ENCODE measurements at places on chromosomes 12 and 14.

DNA sequence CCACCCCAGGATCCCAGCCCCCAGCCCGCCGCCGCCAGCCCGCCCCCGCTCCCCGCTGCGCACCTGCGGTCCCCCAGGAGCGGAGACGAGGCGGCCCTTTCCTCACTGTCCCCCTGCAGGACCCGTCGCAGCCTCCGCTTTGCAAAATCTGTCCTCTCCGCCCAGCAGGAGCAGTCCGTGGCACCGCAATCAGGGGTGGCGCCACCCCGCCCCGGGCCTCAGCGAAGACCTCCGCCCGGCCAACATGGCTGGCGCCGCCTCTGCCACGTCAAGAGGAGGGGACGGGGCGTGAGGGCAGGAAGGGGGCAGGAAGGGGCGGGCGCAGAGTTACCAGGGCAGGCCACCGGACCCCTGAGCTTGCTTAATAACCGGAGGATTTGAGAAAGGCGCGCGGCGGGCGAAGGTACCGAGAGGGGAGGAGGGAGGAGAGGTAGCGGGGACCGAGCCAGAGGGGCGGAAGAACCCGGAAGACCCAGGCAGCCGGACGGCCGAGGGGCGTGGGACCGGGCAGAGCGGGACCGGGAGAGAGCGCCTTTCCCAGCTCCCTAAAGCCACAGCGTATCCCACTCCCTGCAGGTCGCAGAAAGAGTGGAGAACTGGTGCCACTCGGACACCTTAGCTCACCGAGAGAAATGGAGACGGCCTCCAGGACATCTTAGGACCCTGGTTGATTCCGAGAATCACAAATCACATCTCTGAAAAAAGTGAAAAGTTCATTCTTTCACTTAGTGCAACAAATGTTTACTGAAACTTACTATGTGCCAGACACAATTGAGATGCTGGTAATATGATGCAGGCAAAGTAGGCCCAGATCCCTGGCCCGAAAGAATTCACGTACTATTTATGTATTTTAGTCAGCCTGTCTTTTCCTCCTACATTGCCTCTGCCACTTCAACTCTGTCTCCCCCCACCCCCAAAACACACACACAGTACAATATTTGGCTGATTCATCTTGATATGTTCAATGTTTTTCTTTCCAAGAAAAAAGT is at the start of gene SEC23A:
Gene SEC23A (minus strand): TSS at position 267 of the 989 bp plus-strand sequence. CDS start 7,117 bp downstream, outside the sequence.
- DNase-seq: peak; percentile 86

- no peak for DNase-seq
Observed at GRCh38 chr12:4439736-4440135, 5.9 kb downstream of the FGF6 start.

GRCh38 chr14:58216544-58216943 is 16.6 kb downstream of the ACTR10 start:
- DNase-seq: no peak

- no peak for DNase-seq
Observed at GRCh38 chr12:3755898-3756297, 3.0 kb upstream of the CRACR2A start.

DNA sequence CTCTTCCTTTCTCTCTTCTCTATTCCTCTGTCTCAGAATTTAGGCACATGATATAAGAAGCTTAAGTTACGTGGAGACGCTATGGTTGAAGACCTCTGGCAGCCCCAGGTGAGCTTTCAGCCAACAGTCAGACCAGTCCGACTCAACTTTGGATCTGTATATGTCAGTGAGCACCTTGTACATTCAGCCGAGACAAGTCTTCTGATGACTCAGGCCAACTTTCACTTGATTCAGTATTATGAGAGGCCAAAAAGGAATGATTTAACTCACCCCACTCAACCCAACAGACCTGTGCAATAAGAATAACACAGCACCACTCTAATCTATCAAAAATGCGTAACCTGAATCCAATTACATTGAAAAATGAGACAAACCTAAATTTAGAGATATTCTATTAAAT is 47.5 kb upstream of the FOXG1 start:
- no peak for DNase-seq

DNA sequence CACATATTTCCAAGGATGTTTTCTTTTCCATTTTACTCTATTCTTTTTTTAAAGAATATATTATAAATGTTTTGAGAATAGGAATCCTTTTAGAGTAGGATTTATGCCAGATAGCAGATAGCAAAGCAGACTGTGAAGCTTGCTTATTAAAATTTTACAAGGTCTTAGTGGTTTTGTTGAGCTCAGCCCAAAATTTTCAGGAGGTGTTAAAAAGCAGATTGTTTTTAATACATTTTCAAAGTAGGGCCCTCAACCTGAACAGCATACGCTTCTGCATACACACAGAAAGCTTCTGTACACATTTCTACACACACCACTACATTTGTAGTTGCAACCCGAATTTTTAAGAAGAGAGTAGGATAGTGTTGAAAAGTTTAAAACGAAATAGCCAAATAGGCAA is 151.0 kb downstream of the EPS8 start:
- no peak for DNase-seq

GRCh38 chr12:91219511-91219910 is 36.9 kb upstream of the DCN start:
- no peak for DNase-seq

- DNase-seq: no peak
Observed at GRCh38 chr12:95545303-95545702, 6.0 kb downstream of the USP44 start.

DNA sequence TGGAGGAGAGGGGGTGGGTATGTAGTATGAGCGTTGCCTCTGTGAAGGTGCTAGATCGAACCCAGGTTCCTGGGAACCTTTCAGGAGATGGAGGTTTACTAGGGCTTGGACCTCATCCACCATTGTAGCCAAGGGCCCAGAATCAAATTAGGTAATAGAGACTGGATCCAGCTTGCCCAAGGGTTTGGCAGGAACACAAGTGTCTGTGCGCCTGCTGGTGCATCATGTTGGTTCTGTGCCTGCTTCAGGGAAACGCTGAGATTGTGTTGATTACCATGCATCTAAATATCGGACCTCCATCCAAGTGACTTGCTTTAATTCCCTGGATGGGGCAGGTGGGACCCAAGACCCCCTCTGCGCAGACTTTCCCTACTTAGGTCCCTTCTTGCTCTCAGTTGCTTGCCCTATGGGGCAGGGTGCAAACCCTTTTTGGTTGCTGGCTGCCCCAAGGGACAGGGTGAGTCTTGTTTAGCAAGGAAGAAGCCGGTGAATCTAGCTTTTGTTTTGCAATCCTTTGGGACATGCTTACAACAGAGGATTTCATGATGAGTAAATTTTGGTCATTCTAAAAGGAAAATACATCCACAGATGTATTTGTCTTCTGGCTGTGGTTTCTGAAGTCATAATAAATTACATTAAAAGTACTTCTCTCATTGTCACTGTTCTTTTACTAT is 189.8 kb upstream of the PRICKLE1 start:
- no peak for DNase-seq

DNA sequence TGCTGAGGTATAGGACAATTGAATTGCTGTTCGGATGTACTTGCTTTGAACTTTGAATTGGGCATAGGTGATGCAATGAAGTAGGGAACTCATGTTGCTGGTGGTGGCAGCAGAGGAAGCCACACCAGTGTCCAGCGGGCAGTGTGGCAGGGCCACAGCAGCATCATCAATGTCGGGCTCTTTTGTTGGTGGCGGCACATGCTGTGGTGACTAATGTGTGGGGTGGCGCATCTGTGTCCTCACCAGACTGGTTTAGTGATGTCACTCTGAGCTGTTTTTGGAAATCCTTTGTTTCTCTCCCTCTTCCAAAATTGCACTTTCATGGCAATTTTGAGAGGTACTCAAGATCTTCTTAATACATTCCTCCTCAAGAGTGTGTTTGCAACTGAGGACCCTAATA is 187.6 kb downstream of the ETNK1 start:
- no peak for DNase-seq

DNA sequence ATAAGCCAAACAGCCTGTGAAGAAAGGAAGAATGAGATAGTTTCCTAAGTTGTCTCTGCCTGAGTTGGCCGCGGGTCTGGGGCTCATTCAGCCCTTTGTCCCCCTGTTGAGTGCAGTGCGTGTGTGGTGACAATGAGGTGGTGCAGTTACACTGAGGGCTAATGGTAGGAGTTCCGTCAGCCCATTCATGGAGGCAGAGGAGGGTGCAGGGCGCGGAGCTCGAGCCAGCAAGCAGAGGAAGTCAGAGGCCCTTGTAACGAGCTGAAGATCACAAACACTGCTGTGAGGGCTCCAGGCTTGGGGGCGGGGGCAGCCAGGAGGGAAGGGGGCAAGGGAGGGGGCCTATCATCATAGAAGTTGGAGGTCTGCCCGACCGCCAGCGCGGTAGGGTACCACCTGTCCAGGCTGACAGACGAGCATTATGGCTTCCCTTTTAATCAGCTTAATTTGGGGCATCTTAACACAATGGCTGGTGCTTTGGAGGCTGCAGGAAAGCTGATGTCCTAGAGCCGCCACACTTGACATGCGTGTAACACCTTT is 20.5 kb downstream of the CCND2 start:
- DNase-seq: peak; percentile 15

DNA sequence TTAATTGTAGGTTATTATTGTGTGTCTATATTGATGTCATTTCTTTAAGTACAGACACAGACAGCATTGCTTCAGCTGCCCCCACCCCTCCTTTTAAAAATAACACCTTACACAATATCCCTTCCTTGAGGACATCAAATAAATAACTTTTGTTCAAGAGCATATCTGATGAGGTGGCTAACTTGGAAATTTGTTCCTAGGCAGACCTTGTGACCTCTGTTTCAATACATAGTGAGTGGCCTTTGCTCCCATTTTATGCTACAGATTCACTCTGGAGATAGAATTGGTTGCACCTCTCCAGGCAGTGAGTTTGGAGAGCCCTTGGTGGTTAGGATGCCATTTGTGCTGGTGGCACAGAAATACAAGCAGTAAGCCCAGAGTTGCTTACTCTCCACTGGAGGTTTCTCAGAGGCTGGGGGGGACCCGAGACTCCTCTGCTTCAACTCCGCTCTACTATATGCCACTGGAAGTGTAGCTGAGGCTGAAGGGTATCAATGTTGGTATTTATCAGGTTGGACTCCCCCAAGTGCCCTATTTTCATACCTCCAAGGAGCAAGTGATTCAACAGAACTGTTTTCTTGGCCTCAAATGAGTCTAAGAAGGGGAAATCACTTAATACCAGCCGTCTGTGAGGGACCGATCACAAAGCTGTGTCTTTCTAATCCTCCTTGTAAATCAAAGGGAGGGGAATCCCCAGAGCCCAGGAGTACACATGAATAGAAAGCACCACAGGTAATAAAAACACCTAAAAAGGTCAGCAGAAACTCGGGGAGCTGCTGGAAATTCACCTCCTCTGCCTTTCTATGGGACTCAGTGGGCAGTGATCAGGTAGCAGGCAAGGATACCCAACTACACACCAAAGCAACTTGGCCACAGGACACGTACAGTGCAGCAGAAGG is 463.1 kb downstream of the RAD51B start:
- peak; percentile 43 for DNase-seq

GRCh38 chr12:131112700-131113290 is 159.1 kb downstream of the ADGRD1 start:
- no peak for DNase-seq

DNA sequence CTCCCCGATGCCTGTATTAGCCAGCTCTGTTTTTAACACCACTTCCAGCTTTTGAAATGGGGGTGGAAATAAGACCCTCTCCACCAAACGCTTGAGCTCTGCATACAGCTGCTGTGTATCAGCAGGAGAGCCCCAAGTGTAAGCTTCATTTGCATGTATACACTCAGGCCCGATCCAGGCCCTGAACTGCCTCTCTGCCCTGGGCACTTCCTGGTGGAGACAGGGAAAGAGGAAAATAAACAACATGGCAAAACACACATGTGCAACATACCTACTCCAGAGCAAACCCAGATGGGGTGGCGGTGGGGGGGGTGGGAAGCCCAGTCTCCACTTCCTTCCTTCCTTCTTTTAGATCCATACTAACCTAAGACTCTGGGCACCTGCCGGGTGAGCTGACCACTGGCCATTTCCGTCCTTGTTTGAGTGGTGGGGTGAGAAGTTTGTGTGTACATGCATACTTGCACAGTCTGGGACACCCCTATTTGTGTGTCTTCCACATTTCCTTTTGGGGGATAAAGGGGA is 55.3 kb downstream of the RBM19 start:
- no peak for DNase-seq

DNA sequence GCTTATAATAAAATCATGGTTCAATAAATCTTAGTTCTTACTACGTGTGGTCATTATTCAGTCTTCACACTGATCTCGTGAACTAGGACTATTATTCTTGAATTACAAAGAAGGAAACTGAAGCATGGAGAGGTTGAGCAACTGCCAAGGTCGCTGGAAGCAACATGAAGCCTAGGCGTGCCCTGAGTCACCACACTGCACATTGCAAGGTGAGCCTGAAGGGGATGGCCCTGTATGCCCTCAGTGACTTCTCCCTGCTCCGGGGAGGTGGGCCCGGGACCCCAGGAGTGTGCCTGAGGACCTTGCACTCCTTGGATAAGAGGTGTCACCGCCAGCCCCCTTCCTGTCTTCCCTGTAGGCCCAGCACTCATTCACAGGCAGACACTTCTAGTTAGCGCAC is 161.6 kb downstream of the CACNA1C start:
- DNase-seq: no peak

- DNase-seq: no peak
Observed at GRCh38 chr14:32021341-32021740, 55.8 kb upstream of the ARHGAP5 start.

DNA sequence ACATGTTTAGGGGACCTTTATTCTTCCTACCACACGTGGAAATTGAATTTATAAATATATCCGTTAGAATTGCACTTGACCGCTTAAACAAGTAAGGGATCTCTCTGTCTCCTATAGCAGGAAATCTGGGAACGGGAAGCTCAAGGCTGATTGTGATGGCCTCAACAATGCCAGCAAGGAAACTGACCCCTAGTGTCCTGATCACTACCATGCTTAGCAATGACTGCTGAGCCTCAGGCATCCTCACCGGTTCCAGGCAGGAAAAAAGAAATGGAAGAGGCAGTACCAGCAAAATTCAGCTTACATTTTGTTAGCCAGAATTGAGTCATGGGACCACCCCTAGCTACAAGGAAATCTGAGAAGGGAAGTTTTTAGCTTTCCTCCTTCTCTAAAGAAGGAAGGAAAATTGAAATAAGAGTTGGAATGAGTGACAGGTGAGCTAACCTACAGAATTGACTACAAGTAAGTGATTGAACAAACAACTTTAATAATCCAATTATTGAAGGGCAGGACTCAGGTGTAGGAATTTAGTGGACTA is 43.9 kb upstream of the AMN1 start:
- DNase-seq: no peak

DNA sequence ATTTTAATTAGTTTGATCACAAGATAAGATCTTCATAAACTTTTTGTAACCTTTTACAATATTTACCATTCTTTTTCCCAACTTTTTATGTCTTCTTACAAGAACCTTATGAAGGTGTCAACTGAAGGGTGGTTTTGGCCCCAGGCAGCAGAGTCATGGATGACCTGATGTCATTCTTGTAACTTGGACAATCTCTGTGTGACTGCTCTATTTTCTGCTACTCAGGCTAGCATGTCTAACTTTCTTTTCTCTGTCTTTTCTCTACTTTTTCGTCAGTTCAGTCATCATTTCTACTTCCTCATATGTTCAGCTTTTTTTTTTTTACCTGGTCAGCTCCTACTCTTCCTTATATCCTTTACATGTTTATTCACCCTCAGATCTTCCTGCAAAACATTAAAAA is 150.7 kb upstream of the PTPRQ start:
- no peak for DNase-seq

All from activated CD4-positive, alpha-beta T cell treated with anti-CD3 and anti-CD28 coated beads for 48 hours (primary cell).